GM23338 (cell line): ENCODE measurements at places on chromosomes 3 and 15. TPM values are rescaled to one million over a fixed set of nuclear protein-coding genes. Genes with fewer than 3 reads are reported as not detected.

DNA sequence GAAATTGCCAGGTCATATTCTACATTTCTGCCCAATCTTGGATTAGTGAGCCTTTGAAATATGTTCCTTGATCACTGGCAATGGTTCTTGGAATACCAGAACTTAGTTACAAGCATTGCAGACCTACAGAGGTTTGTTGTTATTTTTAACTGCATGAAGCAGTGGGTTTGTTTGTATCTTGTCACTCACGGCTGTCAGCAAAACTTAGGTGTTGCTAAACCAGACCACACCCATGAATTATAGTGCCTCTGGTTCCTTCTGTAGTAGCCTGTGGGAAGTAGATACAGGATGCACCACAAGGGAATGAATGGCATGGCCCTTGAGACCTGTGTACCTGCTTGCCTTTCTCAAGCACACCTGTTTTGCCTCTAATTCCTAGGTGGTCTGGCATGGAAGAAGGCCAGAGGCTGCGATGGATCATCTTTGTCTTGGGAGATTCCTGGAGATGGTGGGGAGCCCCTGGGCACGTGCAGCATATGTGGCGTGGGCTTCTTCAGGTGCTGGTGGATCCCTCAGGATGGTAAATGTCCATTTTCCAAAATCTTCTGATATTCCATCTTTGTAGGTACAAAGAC, 138.8 kb downstream of the SNRPN start:
- no peaks in the 10 kb centered on the region for H3K27me3 ChIP-seq
- no peak for DNase-seq
- H3K27ac ChIP-seq = no peak overlapping the region
- no peak overlapping the region for H3K4me3 ChIP-seq
- peaks cover 69% of the 10 kb centered on the region for H3K36me3 ChIP-seq

DNA sequence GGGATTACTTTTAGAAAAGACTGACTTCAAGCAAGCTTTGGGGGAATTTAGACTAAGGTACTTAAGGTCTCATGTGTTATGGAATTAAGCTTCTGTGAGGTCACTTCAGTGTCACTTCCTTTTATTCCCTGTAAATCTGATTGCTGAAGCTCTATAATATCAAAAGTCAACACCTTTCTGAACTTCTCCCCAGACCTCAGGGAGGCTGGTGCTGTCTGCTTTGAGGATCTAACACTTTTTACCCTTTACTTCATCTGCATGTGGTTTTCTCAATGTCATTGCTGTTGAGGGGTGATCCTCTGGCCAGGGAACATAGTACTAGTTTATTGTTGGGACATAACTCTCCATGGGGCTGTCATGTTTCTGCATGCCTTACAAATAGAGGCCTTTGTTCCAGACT, 41.8 kb upstream of the RASGRF1 start:
- no peak overlapping the region for H3K4me3 ChIP-seq
- H3K27me3 ChIP-seq = no peaks in the 10 kb centered on the region
- H3K27ac ChIP-seq = no peak overlapping the region
- H3K4me1 ChIP-seq = peaks cover 22% of the 10 kb centered on the region

DNA sequence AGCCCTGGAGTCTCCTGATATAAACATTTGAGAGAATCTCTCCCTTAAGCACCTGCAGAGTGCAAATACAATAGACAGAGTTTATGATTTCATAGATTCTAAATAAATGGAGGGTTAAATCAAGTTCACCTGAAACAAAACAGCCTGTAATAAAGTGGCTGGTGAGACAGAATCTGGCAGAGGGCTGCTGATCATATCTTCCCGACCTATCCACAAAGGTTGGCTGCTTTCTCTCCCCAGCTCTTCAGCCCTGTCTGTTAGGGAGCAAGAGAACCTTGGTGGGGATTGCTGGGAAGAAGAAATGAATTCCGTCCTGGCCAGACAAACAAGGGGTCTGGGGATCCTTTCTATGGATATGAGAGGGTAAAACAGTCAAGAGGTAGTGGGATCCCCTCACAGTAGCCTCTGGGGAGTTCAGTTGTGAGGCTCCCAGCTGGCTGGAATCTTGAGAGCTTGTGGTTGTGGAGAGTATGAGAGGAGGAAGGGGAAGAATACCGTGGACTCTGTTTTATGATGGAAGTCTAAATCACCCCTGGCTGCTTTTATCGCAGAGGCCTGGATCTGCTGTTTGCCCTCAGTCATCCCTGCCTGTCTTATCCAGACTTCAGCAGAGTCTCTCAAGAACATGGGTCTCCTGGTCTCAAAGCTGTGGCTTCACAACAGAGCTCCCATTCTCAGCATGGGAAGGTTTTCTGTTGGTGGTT, 451.3 kb downstream of the NTRK3 start:
- no peak overlapping the region for H3K4me3 ChIP-seq
- no peak for DNase-seq
- no peak overlapping the region for H3K27ac ChIP-seq
- no peaks in the 10 kb centered on the region for H3K36me3 ChIP-seq
- H3K27me3 ChIP-seq = no peaks in the 10 kb centered on the region
- no peaks in the 10 kb centered on the region for H3K4me1 ChIP-seq

DNA sequence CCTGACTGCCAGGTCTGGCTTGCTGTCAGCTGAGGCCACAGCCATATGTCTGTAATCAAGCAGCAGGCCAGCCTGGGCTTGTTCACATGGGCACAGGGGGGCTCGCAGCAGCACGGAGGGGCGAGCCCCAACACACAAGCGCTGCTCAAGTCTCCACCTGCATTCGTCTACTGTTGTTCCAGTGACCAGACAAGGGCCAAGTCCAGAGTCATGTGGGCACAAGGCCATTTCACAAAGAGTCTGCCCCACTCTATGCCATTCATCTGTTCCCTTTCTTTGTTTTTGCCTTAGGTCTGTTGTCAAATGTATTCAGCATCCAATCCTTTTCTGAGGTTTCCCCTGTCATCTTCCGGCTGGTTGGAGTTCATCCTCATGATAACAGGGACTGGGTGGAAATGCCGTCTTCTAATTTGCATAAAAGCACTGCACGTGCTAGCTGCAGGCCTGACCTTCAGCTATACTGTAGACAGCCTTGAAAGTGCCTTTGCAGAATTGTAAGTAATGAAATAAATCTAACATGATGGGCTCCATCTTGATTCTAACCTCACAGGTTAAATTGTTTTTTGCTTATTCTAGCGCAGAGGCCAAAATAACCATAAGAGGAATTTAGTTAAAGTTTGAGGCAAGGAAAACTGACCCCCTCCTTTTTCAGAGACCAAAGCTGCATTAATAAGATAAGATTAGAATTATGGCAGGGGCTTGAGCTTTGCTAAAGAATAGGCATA, 28.6 kb upstream of the KBTBD12 start:
- H3K4me3 ChIP-seq = no peak overlapping the region
- DNase-seq = no peak
- no peak overlapping the region for H3K27ac ChIP-seq

The GLDN gene
- total RNA-seq = 1.2 and 1.5 TPM in 2 replicates

DNA sequence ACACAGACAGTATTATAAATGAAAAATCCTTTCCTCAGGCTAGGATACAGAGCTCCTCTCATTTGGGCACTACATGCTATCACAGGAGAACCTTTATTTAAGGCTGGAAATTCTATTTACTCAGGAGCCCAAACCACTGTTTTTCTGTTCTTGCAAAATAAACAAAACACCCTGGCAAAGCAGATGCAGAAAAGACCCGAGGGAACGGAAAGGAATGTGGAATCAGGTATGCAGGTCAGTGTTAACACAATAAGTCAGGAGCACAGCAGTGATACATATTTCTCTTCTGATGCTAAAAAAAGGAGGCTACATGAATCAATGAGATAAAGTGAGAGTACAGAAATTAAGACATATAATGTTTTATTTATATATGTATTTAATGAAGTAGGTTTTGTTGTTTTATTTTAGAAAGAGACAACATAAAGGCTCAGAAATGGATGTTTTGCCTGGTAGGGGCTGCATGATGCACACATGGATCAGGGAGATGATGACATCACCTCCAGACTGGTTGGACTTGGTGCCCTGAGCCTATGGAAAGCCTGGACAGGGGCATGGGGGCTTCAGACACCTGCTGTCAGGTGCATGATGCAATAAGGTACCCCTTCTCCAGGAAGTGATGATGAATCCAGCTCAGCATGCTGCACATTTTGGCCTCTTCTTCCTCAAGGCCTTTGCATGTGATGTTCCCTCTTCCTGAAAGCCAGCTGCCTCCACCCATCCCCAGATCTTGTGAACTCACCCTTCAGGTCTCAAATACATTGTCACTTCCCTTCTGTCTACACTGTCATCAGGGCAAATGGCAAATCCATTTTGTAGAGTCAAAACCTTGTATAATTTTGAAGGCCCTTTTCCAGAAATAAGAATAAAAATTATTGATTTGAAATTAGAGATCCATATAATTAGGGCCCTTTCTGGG, 19.1 kb upstream of the RBP1 start:
- H3K4me3 ChIP-seq = no peak overlapping the region
- H3K4me1 ChIP-seq = peaks cover 18% of the 10 kb centered on the region; the same call in 1 of the 2 replicates
- H3K27me3 ChIP-seq = no peaks in the 10 kb centered on the region
- no peak overlapping the region for H3K27ac ChIP-seq
- no peaks in the 10 kb centered on the region for H3K36me3 ChIP-seq

DNA sequence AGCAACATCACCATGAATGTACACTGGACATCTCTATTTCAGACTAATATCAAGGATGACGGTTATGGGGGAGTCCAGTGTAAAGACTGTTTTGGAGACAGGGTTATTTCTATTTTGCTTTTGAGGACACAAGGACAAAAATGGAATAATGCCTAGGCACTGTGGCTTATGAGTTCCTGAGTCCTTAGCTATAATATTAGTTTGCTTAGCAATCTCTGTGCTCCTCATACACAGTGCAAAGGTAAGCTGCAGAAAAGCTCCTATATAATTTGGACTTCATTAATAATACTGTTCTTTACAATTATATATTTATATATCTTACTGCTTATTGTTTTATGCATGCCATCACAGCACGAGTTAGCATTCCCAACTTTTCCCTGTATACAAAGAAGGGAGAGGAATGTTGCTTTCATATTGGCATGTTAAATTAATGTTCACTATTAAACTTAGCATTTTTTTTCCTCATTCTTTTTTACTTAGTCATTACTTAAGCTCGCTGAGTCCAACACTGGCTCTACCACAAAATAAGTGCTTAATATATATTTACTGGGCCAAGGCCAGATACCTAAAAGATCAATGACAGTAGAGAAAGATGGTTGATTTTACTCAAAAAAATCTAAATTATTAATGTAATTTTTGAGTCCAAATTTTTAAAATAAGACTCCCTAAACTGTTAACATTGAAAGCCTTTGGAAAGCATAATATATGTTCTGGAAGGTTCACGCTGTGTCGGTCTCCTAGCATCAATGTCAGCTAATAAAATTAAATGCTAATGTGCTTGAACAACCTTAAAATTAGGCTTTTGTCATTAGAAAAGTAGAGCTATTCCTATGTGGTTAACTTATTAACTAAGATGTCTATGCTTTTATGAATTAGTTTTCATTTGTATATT, 13.8 kb downstream of the THBS1 start:
- H3K4me1 ChIP-seq = no peaks in the 10 kb centered on the region
- H3K4me3 ChIP-seq = no peak overlapping the region
- peaks cover 69% of the 10 kb centered on the region for H3K36me3 ChIP-seq
- no peaks in the 10 kb centered on the region for H3K27me3 ChIP-seq

The C2CD4B gene
- total RNA-seq = 1.3 and 1.5 TPM in 2 replicates

The GOLGA6B gene
- total RNA-seq = not detected in 2 replicates

GRCh38 chr3:55615694-55616295, 128.7 kb upstream of the WNT5A start:
- H3K27ac ChIP-seq = peak overlapping the region; percentile 56
- DNase-seq = peak; percentile 76
- H3K27me3 ChIP-seq = no peaks in the 10 kb centered on the region
- H3K4me3 ChIP-seq = peak overlapping the region; percentile 32
- H3K36me3 ChIP-seq = no peaks in the 10 kb centered on the region
- peaks cover 39% of the 10 kb centered on the region for H3K4me1 ChIP-seq

DNA sequence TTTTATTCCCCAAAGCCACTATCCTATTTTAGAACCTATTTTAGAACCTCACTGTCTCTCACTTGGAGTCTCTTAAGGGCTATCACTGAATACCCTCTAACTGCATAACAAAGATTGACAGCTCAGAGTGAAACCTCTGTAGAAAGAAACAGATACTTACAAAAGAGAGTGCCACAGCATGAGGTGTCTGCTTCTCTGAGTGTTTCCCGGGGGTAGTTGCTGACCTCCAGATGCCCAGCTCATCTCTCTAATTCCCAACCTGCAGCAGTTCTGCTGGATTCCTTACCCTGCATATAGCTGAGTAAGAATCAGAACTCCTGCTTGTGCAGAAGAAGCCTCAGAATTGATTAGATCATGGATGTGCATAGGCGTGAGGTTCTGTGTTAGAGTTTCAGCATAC, 34.5 kb downstream of the P3H2 start:
- H3K27me3 ChIP-seq = no peaks in the 10 kb centered on the region
- no peak overlapping the region for H3K4me3 ChIP-seq
- no peaks in the 10 kb centered on the region for H3K36me3 ChIP-seq
- peaks cover 5% of the 10 kb centered on the region; the same call in 1 of the 2 replicates for H3K4me1 ChIP-seq

DNA sequence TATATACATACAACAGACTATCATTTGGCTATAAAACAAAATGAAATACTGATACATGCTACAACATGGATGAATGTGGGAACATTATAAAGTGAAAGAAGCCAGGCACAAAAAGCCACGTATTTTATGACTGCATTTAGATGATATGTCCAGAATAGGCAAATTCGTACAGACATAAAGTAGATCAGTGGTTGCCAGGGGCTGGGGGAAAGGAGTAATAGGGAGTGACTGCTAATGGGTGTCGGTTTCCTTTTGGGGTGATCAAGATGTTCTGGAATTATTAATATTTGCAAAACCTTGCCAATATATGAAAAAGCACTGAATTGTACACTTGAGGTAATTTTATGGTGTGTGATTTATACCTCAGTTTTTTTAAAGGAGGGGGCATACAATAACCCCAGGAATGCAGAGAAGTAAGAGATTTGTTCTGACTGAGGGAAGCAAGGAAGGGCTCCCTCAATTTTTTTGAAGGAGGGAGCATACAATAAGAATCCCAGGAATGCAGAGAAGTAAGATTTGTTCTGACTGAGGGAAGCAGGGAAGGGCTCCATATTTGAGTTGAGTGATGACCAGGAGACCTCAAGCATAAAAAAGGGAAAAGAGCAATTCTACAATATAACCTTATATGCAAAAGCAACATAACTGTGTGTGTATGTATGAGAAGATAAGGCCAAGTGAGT, 6.2 kb downstream of the PSMD6 start:
- no peaks in the 10 kb centered on the region for H3K27me3 ChIP-seq
- H3K27ac ChIP-seq = no peak overlapping the region
- H3K36me3 ChIP-seq = peaks cover 44% of the 10 kb centered on the region

GRCh38 chr15:25501828-25502446, 63.1 kb upstream of the UBE3A start:
- H3K36me3 ChIP-seq = no peaks in the 10 kb centered on the region
- peak; percentile 82 for DNase-seq
- no peaks in the 10 kb centered on the region; the same call in 1 of the 2 replicates for H3K4me1 ChIP-seq
- no peak overlapping the region for H3K27ac ChIP-seq
- no peak overlapping the region for H3K4me3 ChIP-seq
- no peaks in the 10 kb centered on the region for H3K27me3 ChIP-seq

- no peak overlapping the region for H3K27ac ChIP-seq
- H3K4me1 ChIP-seq = no peaks in the 10 kb centered on the region
- DNase-seq = no peak
Measured at GRCh38 chr3:122786066-122786465, 7.6 kb downstream of the HSPBAP1 start.
